ENCODE measurements at places on chromosomes 11 and 22.

DNA sequence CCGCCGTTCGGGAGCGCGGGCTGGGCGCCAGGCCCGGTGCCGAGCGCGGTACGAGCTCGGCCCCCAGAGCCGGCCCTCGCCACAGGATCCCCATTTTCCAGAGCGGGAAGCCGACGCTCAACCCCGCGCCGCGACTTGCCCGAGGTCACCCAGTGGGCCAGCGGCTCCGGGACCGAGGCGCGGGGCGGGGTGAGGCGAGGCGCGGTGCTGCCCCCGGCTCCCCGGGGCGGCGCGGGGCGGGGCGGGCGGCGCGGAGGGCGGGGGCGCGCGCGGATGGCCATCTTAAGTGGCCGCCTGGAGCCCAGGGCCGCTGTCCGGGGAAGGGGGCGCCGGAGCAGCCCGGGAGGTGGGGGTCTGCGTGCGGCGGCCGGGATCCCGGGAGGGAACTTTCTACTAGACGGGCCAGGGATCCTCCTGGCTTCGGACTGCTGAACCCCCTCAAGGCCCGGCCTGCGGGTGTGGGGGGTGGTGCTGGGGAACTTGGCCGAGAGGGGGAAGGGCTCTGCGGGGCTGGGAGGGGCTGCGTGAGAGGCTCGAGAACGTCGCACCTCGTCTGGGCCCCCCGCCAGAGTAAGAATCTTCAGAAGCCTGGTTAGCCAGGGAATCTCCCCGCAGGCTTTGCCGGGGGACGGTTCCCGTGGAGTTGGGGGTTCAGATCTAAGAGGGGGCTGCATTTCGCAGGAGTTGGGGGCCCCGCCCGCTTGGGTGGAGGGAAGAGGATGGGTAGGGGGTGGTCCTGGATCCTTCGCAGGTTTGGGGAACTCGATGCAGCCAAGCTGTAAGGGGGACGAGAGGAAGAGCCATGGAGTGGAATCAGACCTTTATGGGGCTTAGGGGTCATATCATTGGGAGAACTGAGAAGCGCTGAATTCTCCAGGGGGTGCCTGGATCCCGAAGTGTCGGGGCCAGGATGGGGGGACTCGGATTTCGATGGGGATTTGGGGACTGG is 678 bp upstream of the INPPL1 start:
- DNase-seq: peak; percentile 74

DNA sequence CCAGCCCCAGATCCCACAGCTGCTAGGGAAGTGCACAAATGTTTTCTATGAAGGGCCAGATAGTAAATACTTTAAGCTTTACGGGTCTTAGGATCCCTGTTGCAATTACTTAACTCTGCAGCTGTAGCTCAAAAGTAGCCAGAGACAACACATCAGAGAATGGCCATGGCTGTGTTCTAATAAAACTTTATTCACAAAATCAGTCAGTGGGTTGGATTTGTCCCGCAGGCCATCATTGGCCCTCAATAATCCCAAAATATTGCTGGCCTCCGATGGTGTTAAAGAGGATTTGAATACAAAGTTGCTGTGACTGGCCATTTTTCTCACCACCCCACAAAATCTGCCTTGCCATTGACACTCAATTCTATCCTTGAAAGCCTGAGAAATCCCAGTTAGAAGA is 49.6 kb downstream of the ISX start:
- DNase-seq: no peak

DNA sequence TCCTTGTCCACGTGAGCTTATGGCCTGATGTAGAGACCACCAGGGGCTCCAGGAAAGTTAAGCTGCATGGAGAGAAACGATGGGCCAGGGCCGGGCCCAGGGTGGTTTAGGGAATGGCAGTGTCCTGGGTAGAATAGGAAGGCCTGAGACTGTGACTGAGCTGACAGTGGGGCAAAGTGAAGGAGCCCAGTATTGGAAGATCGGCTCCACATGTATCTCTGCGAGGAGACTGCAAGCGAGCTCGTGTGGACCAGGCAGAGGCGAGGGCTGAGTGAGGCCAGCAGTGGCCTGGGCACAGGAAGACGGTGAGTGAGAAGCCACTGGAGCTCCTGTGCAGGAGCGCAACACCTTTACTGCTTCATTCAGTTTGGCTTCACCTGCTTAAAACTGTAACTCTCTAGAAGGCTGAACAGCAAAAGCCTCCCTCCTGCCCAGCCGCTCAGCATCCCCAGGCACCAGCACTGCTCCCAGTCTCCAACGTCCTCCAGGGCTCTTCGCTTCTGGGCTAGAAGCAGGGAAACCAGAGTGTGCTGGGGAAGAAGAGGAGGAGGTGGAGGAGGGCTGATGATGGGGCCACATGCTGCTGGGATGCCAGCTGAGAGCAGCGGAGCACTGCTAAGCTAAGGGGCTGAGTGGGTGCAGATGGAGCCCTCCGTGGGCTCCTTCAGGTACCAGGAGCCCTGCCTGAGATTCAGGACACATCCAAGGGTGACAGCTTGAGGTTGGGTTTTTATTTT is 13.5 kb downstream of the TCIRG1 start:
- no peak for DNase-seq

- DNase-seq: no peak
Observed at GRCh38 chr11:48093323-48093722, 113.0 kb downstream of the PTPRJ start.

- no peak for DNase-seq
Observed at GRCh38 chr11:61082062-61082870, 20.0 kb upstream of the CD5 start.

DNA sequence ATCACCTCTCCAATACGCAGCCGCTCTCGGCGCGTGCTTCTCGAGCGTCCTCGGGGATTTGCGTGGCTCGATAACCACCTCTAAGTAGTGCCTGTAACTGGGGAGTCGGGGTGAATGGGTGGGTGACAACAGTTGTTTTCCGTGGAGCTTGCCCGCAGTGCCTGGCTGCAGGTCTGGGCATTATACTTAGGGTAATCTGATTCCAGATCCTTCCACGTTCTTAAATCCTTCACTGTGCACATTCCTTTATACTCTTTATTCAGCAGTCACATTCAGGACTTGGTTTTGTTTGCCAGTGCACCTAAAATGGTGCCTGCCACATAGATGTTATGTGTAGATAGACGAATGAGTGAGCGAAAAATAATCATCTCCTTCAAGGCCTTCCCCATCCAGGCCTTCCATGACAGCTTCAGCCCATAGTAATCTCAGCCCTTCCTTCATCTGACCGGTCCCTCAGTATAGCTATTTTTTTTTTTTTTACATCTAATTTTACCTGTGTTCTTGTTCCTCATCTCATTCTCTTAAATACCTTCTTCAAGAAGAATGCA is 602 bp downstream of the NAT10 start:
- peak; percentile 9 for DNase-seq

DNA sequence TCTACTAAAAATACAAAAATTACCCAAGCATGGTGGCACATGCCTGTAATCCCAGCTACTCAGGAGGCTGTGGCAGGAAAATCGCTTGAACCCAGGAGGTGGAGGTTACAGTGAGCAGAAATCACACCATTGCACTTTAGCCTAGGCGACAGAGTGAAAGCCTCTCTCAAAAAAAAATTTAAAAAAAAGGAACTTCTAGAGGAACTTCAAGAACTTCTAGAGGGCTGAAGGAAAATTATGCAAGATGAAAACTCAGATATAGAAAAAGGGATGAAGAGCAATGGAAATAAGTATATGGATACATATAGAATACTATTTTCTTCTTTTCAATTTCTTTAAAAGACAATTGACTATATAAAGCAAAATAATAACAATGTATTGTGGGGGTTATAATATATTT is 51.2 kb upstream of the PRR5 start:
- no peak for DNase-seq

DNA sequence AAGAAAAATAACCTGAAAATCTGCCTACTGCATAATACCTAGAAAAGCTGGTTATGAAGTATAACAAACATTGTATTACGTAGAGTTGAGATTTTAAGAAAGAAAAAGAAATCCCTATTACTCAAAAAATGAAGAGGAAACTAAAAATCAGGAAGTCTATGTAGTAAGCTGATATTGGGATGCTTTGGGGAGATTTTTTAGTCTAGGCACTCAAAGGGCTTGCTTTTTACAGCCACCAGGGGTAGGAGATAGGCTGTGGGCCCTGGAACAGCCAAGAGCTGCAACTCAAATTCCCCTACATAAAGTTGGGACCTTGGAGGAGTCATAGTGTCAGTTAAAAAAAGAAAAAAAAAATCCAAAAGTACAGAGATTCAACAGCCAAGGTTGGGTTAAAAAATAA is 90.4 kb downstream of the RELT start:
- DNase-seq: no peak

DNA sequence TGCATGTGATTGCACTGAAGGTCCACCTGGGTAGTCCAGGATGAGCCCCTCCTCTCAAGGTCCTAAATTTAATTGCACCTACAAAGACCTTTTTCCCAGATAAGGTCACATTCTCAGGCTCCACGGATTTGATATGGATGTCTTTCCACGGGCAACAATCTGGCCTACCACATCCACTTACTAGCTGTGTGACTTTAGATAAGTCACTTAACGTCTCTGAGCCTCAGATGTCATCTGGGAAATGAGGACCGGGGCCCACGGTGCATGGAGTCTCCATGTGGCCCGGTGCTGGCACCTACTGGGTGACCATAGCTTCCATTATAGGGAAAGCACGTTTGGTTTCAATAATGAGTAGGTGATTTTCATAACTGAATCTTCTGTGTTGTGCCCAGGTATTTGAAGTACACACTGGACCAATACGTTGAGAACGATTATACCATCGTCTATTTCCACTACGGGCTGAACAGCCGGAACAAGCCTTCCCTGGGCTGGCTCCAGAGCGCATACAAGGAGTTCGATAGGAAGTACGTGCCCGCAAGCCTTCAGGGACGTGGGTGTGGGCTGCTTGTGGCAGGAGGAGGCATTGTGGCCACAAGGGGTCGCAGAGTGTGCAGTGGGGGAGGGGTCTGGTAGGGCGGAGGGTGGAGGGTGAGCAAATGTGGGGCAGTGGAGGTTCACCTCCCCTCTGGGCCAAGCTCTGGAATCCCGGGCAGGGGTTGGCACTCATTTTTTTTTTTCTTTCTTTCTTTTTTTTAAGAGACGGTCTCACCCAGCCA is 55.7 kb downstream of the ARHGAP8 start:
- no peak for DNase-seq

- no peak for DNase-seq
Observed at GRCh38 chr22:36885474-36885873, 24.7 kb downstream of the NCF4 start.

DNA sequence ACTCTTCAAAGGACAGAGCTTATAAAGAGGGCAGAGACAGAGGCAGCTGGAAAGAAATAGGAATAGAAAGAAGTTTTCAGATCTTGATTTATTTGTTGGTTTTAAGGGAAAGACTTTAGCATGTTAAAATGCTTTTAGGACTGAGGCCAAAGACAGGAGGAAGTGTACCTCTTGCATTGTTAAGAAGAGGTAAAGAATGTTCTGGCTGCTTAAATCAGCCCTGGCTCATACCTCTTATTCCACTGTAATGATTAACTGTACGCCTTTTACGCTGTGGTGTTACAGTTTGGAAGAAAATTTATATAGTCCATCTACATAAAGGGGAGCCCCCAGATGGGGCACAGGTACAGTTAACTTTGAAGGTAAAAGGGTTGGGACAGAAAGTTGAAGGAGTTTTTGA is 10.1 kb upstream of the MPZL2 start:
- no peak for DNase-seq

GRCh38 chr11:46332093-46332567 is 15.1 kb upstream of the DGKZ start:
- no peak for DNase-seq

GRCh38 chr11:65502555-65503367 is 3.9 kb downstream of the MALAT1 start:
- peak; percentile 47 for DNase-seq

GRCh38 chr11:83475760-83476159 is 189.6 kb upstream of the CCDC90B start:
- DNase-seq: no peak

DNA sequence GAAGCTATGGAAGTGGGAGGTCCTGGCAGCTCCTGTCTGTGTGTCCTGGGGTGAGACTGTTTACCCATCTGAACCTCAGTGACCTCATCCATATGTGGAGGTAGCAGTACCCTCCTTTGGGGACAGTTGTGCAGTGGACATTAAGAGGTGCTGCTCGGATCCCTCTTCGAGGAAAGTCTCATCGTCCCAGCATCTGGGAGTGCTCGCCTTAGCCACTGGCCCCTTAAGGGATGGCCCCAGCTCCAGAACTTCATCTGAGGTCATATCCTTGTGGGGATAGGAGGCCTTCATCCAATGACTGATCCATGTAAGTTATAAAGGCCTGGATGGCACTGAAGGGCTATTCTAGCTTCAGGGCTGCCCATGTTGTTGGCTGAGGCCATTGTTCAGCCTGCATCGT is 538.1 kb downstream of the MIAT start:
- DNase-seq: no peak

DNA sequence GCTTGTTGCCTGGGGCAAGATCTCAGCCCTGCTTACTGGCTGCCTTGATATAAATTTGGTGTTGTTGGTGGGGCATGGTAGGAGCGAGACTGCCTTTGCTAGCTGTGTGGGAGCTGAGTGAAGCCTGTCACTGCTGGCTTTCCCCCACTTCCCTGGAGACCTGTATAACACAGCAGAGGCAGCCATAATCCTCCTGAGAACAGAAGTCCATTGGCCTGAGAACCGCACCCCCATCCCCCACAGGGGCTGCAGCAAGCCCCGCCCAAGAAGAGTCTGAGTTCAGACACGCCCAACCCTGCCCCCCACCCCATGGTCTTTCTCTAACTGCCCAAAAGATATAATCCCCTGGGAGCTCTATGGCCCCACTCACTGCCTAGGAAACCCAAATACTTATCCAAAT is 39.2 kb upstream of the ARHGAP42 start:
- DNase-seq: no peak

- DNase-seq: no peak
Observed at GRCh38 chr11:15865212-15865987, 490.9 kb downstream of the SOX6 start.

- no peak for DNase-seq
Observed at GRCh38 chr11:60834742-60835533, 7.0 kb upstream of the CCDC86 start.

DNA sequence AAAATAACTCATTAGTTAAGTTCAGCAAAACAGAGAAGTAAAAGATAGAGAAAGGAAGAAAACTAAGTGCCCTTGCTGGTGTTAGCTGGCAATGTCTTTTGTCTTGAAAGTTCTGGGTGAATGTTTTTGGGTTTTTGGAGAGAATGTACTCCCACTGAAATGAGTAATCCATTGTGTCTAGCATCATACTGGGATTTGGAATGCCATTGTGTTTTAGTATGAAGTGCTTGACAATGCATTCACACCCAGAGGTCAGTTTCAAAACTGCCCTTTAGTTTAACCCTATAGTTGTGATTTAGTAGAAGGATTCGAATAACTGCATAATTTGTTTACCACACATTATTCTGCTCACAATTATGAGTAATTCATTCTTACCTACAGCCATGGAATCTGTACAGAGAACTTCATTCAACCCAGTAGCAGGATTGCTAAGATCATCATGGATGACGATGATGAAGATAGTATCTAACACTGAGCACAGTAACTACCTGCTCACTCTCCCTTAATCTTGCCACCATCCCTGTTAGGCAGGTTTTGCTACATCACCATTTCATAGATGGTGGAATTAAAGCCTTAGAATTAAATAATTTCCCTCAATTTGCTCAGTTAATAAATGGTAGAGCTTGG is 33.9 kb downstream of the MAML2 start:
- peak; percentile 57 for DNase-seq
